ENCODE measurements at places on chromosomes 6 and 20.
A peak's percentile ranks its signal among the peaks of the same experiment; 100 is the strongest.

GRCh38 chr6:137093183-137094069 is 48.7 kb upstream of the IL20RA start:
- DNase-seq: peak; percentile 37

DNA sequence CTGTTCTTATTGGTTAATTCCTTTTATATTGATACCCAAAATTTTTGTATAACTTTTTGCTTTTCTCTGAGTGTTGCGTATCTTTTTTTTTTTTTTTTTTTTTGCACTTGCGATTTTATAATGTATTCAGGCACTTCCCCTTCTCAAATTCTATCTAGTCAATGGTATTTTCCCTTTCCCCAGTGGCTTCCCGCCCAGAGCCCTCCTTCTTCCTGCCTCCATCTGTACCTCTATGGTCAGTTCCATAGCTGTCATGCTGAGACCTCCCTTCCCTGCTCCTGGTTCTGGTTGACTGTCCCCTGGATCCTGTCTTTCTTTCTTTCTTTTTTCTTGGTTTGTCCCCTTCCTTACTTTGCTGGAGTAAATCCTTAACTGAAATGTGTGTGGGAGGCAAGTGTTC is 94.7 kb downstream of the RNF144B start:
- DNase-seq: no peak

DNA sequence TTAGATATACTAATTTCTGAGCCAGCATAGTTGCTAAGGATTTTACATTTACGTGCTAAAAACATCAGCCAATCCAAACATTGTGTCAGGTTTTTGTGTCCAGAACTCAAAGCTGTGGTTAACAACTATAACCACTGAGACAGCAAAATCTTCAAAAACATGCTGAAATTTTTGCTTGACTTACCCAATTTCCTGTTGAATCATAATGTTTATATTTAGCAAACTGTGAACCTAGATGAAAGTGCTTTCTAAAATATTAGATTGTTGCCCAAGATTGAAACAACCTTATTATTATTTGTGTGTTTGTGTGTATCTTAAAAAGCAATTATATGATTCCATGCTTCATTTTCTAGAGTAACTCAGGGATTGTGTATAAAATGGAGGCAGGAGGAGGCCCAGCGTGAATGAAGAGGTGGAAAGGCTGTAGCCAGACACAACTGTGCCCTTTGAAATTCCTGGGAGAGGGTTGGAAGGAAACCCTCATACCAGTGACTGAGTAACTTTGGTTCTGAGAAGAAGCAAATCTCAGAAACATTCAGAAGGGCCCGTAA is 48.0 kb downstream of the ARMC2 start:
- peak; percentile 89 for DNase-seq

- peak; percentile 22 for DNase-seq
These were observed 104.0 kb downstream of the EYA2 start for GRCh38 chr20:46998477-46999240.

DNA sequence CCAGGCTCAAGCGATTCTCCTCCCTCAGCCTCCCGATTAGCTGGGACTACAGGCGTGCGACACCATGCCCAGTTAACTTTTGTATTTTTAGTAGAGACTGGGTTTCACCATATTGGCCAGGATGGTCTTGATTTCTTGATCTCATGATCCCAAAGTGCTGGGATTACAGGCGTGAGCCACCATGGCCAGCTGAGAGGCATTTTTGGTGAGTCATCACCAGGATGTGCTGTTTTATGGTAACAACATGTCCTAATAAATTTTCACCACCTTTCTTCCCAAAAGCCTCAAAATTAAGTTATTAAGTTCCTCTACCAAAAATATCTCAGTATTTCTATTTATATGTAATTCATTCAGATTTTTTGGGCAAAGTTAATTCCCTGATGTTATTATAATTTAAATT is 53.5 kb downstream of the COL21A1 start:
- DNase-seq: no peak

GRCh38 chr6:143965503-143966171 is 42.4 kb downstream of the PLAGL1 start:
- DNase-seq: peak; percentile 11

DNA sequence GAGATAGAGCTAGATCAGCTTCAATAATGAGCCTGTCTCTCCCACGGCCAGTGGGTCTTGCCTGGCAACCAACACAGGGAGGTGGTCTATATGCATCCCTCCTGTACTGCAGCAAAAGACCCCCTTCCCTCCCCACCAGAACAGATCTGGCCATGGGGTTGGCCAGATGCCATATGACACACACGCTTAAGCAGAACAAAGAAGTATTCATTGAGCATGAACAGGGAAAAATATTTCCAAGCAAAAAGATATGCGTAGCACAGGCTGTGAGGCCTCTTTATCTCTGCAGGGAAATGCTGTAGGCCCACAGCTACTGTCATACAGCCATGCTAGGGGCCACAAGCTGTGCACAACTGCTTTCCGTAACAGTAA is 73.4 kb upstream of the NRSN1 start:
- no peak for DNase-seq

DNA sequence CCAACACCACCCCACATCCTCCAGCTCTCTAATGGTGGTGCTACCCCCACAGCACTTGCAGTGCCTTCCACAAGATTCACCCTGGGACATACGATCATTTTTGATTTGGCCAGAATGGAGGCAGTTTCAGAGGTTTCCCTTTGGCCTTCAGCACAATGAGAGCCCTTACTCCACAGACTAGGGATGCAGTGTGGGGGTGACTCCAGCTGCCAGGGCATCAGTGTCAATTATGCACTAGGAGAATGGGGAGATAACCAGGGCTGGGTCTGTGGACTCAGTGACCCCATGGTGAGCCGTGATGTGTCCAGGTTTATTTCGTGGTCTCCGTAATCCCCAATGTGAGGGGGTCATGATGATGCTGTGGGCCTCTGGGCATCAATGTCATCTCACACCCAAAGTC is 31.5 kb upstream of the MICB start:
- DNase-seq: no peak

GRCh38 chr6:67594366-67594765 is 1040.7 kb upstream of the ADGRB3 start:
- DNase-seq: no peak

DNA sequence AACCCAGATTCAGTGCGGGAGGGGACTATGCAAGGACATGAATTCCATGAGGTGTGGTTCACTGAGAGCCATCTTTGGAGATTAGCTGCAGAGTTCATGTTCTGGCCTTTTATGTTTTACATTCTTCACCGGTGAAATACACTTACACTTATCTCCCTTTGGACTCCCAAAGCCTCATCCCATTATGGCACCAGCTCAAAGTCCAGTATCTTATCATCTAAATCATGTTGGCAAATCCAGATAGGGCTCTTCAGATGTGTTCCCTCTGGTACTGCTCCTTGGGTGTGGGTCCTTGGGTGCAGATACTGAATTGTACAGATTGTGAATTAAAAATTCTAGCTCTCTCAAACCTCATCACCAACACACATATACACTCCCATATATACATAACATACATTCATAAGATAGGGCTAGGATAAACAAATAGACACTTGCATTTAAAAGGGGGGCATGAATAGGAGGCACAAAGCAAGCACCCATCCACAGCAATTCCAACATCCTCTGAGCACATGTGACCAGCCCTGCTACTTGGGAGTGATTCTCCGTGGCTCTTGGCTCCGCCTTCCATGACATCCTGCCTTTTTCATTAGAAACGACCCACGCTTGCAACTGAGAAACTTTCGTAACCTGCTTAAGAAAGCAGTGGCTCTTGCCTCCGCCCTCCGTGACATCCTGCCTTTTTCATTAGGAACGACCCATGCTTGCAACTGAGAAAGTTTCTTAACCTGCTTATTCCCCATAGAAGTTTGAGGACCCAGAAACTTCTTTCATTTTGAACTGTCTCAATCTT is 53.6 kb upstream of the LRRC1 start:
- DNase-seq: peak; percentile 66

DNA sequence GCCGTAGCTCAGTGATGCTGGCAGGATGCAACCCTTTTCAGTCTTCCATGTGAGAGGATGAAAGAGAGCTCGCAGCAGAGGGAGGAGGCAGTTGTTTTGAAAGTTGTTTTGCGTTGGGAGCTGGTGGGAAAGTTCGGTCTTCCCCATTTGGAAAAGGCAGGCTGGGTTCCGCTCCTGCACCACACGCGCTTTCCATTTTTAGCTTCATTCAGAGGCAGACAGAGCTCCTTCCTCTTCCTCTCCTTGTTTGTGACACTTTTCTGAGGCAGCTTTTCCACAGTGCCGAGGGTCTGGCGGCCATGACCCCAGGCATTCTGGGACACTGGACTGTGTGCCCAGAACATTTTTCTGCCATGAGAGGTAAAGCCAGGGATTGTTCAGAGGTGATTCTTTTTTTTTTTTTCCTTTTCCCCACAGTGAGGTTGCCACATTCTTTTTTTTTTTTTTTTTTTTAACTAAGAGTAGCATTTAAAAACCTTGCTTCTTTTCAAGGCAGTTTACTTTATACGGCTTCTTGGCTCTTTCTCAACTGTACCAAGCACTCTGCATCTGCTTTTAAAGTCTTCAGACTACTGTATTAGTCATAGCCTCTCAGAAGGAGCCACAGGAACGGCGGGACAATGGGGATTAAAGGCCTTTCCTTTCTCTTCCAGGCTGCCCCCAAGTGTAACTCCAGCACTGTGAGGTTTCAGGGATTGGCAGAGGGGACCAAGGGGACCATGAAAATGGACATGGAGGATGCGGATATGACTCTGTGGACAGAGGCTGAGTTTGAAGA is 1.6 kb downstream of the PRDM1 start:
- DNase-seq: no peak

DNA sequence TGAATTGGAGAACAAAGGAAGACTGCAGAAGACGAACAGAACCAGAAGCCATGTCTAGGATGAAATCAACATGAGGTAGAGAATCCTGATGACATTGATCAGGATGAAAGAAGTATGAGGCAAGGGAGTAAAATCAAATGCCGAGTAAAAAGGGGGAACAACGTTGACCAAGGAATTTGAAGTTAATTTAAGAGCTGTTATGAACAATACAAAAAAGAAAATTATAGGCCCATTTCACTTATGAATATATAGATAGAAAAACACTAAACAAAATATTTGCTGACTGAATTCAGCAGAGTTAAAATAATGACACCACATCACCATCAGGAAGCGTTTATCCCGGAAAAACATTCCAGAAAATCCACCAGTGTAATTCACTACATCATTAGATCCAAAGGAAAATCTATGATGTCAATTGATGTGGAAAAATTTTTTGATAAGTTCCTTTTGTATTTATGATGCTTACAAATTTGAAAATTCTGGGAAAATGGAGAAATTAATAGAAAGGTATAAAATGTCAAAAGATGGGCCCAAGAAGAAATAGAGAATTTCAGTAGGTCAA is 8.1 kb upstream of the CCN5 start:
- no peak for DNase-seq

DNA sequence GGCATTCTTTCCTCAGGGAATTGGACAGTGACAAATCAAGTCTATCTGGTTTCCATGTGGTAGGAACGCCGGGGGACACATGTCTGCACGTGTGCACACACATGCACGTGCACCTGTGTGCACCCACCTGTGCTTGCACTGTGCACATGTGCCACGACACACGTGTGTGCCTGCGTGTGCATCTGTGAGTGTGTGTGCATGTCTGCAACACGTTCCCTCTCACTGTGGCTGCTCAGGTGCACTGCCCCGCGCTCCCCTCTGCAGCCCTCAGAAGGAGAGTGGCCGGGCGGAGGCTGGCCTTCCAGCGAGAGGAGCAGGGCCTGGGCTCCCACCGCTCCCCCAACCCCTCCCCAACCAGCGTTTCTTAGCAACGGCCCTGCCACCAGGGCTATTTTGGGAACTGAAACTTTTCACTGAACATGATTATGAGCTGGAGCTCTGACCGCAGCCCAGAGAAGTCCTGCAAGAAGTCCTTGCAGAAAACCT is 147.8 kb downstream of the PHACTR3 start:
- peak; percentile 96 for DNase-seq

DNA sequence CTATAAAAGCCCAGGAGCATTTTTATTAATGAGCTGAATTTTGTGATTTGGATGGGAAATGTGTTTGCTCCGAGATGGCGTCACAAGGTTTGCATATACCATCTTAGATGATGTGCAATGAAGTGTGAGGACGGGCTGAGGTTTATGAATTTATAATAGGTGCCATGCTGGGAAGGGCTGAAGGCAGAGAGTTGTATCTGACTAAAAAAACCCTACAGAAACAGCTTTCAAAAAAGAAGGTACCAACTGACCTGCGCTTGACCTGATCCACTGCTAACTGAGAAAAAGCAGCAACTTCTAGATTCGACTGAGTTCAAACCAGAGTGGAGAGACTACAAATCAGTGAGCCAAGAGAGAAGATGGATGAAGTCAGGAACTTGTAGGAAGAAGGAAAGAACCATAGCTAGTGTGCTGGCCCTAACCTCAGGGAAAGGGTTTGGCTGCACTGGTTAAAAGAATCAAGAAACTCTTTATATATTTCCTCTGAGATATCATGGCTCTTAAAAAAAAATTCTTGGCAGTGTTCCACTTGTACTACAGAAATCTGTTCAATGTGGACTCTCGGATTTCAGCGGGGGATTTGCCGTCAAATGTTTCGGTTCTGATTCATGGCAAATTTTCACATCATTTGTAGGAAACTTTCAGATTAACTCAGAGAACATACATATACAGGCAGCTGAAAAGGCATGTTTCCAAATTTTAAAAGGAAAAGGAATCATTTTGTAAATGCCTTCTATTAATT is 56.5 kb upstream of the HDGFL1 start:
- no peak for DNase-seq

- DNase-seq: peak; percentile 10
These were observed 574.2 kb downstream of the KHDRBS2 start for GRCh38 chr6:61711849-61712248.

GRCh38 chr20:52539891-52540290 is 348.3 kb upstream of the ZFP64 start:
- peak; percentile 25 for DNase-seq

All from NB4 (cell line).